ENCODE measurements at places on chromosomes 5 and 9.

GRCh38 chr5:180456792-180457191 lies 37.4 kb upstream of the CNOT6 start:
- DNase-seq = no peak

- DNase-seq = no peak
Observed at GRCh38 chr5:74063346-74063745, 437.4 kb downstream of the ARHGEF28 start.

- DNase-seq = no peak
Observed at GRCh38 chr5:150143350-150144245, 12.0 kb downstream of the PDGFRB start.

- DNase-seq = no peak
Observed at GRCh38 chr5:154059039-154059430, 20.3 kb downstream of the MFAP3 start.

GRCh38 chr9:37996819-37997217 lies 72.2 kb downstream of the SHB start:
- no peak for DNase-seq

DNA sequence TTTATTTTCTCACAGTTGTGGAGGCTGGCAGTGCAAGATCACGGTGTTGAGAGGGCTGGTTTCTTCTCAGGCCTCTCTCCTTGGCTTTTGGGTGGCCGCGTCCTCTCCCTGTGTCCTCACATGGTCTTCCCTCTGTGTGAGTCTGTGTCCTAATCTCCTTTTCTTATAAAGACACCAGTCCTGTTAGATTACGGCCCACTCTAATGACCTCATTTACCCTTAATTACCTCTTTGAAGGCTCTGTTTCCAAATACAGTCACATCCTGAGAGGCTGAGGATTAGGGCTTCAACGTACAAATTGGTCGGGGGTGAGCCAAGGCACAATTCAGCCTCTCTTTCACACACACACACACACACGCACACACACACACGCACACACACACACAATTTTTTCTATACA lies 73.0 kb downstream of the UGCG start:
- no peak for DNase-seq

GRCh38 chr9:69034071-69034470 lies 1.5 kb upstream of the FXN start:
- no peak for DNase-seq

DNA sequence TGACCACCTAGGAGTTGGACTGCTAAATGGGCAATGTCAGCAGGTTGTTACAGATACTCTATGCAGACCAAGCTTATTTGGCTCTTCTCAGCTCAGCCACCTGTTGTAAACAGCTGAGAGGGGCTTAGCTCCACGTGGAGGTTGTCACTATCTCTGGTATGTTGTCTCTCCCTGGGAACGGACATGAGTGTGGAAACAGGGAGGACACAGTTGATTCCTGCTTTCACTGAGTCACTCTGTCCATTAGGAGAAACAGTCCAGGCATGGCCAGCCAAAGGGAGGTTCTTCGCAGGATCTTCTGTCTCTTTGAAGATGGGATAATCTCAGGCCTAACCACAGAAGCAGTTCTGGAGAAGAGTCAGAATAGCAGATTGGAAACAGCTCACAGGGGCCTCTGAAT lies 121.2 kb downstream of the PALM2AKAP2 start:
- DNase-seq = no peak

GRCh38 chr5:89566340-89566739 lies 683.4 kb upstream of the MEF2C start:
- DNase-seq = no peak

- DNase-seq = no peak
Observed at GRCh38 chr9:21579247-21579671, 97.1 kb upstream of the IFNE start.

- DNase-seq = no peak
Observed at GRCh38 chr5:39533749-39534148, 109.0 kb upstream of the DAB2 start.

GRCh38 chr9:124251605-124252378 lies 6.0 kb upstream of the NEK6 start:
- DNase-seq = no peak

GRCh38 chr9:84697509-84698114 lies 28.1 kb downstream of the NTRK2 start:
- peak; percentile 85 for DNase-seq

DNA sequence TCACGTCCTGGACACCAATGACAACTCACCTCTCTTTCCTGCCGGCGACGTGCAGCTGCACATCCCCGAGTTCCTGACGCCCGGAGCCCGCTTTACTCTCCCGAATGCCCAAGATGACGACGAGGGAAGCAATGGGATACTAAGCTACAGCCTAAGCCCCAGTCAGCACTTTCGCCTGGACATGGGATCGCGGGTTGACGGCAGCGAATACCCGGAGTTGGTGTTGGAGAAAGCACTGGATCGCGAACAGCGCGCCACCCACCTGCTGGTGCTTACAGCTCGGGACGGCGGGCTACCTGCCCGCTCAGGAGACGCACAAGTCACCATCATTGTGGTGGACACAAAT lies 1.1 kb downstream of the PCDHAC1 start:
- peak; percentile 10 for DNase-seq

DNA sequence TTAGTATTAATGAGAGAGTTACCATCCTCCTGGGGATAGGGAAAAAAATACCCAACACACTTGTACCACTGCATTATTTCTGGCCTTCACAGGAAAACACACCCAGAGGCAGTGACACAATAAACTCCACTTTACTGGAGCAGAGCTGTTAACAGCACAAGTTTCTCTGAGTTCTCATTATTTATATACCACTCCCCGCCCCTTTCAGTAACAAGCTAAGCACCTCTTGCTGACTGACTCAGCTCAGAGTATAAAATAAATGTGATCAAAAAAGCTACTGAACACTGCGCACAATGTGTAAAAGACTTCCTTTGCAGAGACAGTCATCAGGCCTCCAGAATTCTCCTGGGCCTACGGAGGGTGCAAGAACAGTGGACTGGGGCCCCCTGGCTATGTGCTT lies 21.6 kb downstream of the KLF9 start:
- no peak for DNase-seq

DNA sequence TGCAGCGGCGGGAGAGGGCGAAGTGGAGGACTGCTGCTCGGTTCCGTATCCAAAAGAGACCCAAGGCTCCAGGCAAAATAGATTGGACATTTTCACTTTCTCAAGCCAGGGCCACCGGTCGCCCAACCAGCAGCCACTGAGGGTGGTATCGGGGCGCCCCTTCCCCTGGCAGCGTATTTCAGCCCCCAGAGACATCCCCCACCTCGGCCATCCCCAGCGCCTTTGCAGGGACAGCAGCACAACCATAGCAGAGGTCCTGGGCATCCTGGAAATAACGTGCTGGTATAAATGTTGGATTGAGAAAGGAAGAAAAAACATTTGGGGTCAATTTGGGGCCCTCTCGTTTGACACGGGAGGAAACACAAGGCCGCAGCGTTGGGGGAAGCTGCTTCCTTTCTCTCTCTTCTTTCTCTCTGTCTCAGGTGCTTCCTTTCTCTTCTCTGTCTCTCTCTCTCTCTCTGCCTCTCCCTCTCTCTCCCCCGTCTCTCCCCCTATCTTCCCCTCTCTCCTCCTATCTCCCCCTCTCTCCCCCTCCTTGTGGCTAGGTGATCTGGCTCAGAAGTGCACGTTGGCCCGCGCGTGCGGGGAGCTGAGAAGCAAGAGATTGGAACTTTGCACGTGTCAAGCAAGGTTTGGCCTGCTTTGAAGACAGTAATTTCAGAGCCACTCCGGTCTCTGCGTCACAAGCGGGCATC lies 624 bp upstream of the RETREG1 start:
- peak; percentile 21 for DNase-seq

DNA sequence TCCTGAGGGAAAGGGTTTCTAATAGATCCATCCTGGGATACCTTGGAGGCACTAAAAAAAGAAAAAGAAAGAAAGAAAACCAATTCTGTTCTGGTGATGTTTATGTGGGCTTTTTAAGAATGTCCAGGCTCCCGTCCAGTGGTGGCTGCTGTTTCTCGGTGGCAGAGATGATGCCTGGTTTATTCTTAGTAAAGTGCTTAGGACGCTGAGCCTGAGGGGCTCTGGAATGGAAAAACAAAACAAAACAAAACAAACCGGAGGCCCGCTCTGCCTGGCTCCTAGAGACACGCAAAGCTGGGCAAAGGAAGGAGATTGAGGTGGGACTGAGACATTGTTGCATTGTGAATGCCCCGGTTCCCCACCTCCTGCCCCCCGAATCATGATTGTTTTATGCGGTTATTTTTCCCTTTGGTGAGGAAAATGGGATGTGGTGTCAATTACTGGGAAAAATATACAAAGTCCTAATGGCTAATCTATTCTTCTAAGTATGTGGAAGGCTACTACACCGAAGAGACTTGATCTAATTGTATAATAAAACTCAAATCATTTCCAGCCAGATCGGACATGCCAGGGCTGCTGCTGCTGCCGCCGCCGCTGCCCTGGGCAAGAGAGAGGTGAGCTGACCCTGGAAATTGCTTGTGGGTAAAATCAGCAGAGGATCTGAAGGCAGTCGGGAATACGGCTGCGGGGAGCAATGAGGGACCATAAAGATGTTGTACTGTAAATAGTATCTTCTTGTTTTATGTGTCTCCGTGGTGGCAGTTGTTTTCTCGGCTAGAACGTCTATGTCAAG lies 644.9 kb downstream of the CCDC171 start:
- DNase-seq = no peak

DNA sequence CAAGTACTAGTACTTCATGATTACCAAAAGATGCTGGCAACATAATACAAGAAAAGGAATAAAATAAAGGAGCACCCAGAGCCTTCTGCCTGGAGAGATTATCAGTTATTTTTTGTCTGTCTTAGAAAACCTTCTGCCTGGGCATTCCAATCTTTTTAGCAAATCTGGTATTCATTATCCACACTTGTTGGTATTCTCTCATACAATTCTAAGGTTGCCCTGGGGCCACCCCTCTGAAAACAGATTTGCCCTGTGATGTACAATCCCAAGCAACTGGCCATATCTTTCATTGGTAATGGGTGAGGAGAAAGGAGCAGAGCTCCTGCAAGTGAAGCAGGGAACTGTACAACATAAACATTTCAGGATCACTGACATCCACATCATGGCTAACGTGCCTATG lies 47.8 kb downstream of the WDR41 start:
- no peak for DNase-seq

DNA sequence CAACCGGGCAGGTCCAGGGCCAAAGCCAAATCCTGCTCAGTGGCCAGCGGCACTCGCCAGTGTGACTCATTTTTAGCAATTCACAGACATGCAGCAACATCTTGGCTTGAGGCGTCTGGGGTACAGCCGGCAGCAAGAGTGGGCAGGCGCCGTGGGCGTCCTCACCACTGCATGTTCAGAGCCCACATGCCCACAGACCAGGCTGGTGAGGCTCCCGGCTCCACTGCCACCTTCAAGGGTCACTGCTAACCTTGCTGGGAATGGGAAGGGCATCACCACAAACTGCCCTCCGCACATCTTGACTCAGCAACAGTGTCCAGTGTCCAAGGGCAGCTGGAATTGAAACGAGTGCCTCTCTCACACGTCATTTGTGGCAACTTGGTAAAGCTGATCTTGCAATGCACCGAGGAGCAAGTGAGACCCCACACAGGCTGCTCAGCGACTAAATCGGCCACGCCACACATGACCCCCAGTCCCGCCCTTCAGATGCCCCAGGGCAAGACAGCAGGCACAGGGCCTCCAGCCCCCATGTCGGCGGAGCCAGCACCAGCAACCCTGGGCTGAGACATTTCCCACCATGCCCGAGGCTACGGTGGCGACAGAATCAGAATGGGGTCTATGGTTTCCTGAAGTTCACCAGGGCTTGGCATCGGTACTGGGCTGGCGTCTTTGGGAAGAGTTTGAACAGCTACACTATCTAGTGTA lies 140.3 kb downstream of the ROR2 start:
- DNase-seq = no peak

DNA sequence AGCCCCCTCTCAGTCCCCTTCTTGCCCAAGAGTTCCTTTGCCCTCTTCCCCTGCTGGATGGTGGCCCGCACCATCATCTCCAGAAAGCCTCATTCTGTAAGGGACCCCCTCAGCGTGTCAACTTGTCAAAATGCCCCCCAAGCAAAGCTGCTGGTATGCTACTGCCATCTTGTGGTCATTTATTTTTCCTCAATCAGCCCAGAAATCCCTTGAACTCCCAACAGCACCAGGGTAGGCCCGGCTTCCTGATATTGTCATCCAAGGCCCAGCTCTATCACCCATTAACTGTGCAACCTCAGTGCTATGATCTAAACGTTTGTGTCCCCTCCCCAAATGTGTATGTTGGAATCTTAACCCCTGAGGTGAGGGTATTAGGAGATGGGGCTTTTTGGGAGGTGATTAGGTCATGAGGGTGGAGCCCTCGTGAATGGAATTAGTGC lies 53.2 kb upstream of the FBXW11 start:
- DNase-seq = no peak

- DNase-seq = no peak
Observed at GRCh38 chr9:86183229-86184137, 76.0 kb downstream of the C9orf153 start.

DNA sequence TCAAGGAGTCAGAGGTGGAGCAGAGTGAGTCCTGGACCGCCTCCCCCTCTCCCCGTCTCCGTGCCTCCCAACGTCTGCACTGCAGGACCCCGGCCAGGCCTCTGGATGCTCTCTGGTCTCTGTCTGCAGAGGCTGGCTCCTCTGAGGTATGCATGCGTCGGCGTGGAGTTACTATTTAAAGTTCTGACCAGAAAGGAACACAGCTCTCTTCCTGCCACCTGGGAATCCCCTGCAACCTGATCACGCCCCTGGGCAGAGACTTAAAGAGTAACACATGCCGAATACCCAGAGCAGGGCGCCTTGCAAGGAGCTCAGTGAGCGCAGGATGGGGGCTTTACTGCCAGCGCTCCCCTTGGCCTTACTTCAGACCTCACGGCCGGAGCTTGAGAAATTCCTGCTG lies 16.0 kb downstream of the ANXA6 start:
- DNase-seq = no peak
